ENCODE measurements at places on chromosomes 7 and 10.

DNA sequence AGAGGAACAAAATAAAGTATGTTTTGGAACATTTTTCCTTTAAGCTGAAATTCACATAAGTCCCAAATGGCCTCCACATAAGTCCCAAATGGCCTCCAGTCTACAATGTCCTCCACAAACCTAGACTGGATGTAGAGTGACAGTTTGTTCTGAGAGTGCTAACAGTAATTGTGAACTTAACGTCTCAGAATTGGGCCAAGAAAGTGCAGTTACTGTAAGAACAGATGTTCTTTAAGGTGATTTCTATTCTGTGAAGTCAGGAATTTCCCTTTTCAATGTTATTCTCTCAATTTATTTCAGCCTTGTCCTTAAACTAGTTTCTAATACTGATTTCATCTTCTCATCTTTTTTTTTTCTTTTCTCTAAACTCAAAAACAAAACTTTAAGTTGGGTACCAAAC, 188.7 kb upstream of the SEMA3E start:
- DNase-seq: no peak

DNA sequence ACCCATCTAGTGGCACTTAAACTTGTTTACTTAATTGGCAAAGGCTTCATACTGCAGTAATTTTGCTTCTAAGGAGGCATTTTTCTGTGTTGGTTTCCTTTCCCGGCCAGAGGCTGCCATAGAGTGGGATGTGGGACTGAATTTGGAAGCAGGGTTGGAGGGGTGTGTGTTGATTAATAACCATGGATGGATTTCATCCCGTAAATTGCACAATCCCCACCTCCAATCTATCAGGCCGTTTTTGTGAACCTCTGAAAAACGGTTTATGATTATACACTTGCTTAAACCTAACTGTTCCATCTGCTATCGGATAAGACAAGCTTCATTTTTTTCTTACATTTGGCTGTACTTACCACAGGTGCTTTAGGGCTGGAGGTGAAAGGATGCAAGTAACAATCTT, 1.3 kb downstream of the TMEM60 start:
- no peak for DNase-seq

DNA sequence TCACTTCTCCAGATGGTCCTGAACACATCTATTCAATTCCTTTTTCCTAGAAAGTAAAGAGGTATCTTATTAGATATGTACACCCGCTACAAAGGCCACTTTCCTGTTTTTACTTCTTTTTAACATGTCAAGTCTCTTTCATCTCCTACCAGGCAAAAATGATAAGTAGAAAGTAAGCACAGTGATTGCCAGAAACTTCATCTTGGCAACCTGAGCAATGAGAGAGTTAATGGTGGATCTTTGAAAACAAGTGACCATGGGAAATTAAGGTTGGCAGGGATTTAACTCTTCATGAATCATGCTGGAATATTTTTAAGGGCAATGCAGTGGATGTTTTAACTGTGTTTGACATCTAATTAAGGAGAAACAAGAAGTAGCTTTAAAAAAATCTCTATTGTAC, 2.7 kb downstream of the SEMA3A start:
- DNase-seq: no peak

- DNase-seq: no peak
Observed at GRCh38 chr10:106795619-106796018, 368.9 kb downstream of the SORCS1 start.

DNA sequence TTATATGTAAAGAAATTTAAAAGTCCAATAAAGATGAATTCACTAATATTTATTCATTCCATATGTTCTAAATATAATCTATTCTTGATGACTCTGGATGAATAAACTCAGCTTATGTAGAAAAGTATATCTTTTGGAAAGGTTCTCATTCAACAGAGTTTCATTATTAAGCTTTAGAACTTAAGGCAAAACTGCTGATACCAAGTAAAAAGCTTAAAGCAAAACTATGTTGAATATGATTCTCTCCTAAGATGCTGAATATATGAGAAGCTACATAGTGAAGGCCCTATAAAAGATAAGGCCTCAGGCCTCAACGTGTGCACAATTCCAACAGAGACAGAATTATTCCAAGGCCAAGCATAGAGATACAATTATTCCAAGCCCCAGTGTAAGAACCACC, 30.8 kb downstream of the ZNF800 start:
- no peak for DNase-seq

DNA sequence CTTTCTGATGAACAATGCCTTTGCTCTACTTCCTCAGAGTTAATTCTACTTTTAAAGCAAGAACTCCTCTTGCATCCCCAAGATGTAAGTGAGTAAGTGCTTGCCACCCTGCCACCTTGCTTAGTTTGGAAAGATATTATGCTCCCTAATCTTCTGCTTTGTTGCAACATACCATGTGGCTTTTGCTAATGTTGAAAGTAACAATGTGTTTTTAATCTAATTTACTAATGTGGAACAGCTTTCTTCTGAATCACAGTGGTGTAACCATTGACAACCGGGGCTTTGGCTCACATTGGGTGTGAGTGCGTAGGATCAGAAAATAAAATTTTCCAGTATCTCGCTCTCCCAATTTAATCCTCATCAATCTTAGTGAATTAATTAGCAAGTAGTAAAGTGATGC, 254.1 kb upstream of the PTER start:
- no peak for DNase-seq

DNA sequence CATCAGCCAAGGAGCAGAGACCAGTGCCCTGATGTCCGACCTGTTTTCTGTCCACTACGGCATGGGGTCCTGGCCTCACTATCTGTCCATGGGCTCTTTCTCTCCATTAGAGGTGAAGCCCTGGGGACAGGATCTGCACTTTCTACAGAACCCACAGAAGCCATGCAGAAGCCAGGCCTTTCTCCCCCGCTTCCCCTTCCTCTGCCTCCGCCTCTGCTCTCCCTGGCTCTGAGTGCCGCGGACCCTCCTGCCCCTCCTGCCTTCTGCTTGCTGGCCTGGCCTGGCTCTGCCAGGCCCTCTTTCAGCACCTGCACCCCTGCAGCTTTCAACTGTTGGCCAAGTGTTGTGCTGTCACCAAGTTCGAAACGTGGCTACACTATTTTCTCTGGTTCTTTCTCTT, 439.8 kb upstream of the ZMIZ1 start:
- DNase-seq: no peak

DNA sequence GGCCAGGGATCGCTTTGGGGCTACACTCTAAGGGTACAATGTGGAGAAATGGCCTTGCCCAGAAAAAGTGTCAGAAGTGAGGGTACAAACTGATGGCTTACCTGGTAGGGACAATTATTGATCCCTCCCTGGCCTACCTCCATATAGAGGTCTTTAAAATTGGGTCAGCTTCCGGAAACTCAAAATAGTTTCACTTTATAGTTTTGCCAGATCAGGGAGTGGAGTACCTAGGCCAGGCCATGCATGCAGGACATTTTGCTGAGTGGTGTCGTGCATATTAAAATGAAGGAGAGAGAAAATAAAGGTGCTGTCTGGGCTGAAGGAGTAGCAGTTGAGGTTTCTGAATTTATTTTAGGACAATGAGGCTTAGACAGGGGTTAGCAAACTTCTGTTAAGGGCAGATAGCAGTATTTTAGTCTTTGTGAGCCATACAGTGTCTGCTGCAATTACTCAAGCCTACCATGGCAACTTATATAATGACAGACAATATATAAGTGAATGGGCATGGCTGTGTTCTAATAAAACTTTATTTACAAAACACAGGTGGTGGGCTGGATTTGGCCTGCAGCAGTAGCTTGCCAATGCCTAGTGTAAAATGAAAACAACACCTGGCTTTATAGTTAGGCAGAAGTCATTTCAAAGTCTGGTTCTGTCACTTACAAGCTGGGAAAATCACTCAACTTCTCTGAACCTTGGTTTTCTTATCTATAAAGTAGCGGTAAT, 176.9 kb upstream of the AOAH start:
- DNase-seq: no peak

DNA sequence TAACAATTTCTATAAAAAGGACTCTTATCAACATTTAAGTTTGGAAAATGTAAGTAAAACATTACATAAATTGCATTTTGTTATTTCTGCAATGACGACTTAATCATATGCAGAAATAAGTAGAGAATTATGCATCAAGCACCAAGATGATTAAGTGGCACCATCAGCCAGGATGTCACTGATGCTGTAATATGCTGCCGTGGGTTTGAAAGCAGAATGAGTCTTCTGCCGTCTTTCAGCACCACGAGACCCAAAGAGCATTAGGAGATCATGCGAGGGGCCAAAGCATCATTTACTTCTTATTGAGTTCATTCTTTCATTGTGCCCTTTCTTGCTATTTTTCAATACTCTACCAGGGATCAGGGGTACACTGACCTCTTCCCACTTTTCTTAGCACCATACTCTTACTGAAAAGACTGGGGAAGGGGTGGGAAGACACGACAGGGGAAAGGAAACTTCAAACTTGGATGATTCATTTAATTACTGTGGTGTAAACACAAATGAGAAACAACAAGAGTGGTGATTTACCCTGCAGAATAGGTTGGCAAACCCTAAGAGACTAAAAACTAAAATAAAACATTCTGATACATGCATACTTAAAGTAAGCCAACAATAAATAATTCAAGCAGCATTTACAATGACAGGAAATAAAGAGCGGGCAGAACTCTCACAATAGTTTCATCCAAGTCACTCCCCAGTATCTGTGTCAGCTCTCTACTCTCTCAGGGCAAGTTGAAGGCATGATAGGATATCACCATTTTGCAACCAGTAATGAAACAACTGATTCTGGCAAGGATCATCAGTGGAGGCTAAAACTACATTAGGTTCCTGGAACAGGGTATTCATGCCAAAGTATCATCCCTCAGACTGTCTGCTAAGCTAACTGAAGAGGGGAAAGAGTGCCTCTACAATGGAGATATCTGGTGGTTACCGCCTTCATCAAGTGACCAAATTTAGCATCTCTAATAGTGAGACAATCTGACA, 70.8 kb downstream of the CUL2 start:
- DNase-seq: no peak

DNA sequence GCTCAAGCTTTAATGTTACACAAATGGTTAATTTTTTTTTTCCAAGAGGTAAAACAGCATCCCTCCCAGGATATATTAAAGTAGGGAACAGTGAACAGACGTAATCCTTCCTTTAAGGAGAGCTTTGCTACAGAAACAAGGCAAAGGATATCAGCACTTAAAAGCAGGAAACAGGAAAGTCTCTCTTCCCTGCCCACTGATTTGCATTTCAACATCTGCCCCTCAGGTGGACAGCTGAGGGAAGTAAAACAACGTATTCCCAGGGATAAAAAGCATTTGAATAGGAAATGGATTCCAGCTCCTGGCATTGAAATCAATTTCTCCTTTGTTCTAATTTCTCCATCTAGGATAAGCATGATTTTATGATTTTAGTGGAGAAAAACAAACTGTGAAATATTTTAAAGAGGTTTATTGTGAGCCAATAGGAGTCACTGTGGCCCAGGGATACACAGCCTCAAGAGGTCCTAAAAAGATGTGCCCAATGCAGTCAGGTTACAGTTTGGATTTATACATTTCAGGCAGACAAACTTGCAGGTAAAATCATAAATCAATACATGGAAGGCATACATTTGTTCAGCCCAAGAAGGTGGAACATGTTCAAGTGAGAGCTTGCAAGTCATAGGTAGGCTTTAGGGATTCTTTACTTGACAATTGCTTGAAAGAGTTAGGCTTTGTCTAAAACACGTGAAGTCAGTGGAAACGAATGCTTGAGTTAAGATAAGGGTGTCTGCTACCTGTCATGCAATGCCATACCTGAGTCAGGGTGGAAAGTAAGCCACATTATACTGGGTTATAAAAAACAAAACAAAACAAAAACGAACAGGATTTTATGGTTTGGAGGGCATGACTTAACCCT, 286.2 kb upstream of the VWC2 start:
- DNase-seq: no peak

DNA sequence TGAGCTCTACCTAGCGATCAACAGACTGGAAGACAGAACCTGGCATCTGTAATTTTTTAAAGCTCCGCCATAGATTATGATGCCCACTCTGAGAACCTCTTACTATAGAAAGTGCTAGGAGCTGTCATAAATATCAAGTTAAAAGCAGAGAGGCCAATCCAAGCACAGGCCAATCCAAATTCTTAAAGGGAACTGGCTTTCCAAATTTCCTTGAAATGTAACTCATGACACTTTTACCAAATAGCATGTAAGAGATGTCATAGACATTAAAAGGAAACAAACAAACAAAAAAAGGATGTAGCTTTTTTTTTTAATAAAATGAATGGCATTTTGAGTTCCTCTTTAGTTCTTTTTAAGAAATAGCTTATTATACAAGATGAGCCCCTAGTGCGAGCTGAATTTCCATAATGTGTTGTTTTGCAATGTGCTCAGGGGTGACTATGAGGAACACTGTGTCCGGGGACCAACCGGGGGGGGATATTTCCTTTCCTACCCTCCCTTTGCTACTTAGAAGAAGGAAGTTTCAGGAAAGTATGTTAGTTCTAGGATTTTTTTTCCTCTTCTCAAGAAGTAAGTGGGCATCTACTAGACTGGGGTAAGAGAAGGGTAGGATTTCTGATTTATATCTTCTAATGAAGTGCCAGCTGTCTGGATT, 23.7 kb upstream of the MRC1 start:
- no peak for DNase-seq

DNA sequence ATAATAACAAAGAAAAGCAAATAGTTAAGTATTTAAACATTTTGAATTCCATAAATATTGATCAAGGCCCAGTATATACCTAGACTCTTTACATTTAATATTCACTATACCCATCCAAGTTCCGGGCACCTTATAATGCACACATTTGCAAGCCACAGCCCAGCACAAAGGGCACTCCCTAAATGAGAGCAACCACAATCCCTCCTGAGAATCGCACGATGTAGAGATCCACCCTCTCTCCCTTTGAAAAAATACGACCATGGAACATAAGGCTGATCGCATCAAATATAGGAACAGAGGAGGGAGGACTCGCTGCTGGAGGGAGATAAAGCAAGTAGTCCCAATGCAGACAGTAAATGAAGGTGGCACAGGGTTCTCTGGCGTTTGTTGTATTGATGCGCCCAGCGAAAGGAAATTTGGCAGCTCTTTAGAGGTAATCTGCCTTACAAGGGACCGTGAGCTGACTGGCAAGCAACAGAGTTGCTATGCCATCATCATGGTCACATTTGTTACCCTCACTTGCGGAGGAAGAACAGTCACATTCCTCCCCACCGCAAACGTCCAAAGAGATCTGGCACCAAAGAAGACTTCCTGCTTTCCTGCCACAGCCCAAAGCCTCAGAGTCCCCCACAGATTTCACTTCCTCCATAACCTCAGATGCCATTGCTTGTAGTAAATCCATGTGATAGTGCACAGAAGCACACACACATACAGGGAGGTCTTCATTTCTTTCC, 16.1 kb upstream of the TAS2R40 start:
- peak; percentile 19 for DNase-seq

- DNase-seq: no peak
Observed at GRCh38 chr7:43872406-43873110, 3.2 kb upstream of the MRPS24 start.

GRCh38 chr7:44284216-44284615, 41.2 kb downstream of the CAMK2B start:
- no peak for DNase-seq

DNA sequence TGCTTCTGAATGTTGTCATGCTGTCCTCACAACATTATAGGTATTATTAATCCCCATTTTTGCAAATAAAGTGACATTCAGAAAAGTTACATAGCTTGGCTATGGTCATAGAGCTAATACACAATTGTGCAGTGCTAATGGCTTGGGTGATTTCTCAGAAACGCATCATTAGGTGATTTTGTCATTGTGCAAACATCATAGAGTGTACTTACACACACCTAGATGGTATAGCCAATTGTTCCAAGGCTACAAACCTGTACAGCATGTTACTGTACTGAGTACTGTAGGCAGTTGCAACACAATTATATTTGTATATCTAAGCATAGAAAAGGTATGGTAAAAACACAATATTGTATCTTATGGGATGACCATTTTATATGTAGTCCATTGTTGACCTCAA, 91.0 kb downstream of the BTAF1 start:
- no peak for DNase-seq

All from CD4-positive, alpha-beta T cell treated with Interleukin-21 for 1 hour (primary cell).